ENCODE measurements at places on chromosomes 1 and 21.

DNA sequence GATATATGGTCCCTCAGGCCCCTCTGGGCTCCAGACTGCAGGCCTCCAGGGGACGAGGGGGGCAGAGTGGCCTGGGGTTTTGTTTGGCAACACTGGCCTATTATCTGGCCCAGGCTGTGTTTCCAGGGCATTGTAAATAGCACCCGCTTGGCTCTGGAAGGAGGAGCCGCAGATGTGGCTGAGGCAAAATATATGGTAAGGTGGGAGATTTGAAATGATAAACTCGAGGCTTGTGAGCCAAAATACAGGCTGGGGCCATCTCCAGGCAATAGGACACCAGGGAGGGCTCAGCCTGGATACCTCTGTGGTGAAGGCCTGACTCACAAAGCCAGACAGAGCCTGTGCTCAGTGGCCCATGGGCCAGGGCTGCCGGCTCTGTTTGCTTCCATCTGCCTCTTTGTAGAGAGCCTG lies 14.0 kb downstream of the NAV1 start:
- no peak for DNase-seq

DNA sequence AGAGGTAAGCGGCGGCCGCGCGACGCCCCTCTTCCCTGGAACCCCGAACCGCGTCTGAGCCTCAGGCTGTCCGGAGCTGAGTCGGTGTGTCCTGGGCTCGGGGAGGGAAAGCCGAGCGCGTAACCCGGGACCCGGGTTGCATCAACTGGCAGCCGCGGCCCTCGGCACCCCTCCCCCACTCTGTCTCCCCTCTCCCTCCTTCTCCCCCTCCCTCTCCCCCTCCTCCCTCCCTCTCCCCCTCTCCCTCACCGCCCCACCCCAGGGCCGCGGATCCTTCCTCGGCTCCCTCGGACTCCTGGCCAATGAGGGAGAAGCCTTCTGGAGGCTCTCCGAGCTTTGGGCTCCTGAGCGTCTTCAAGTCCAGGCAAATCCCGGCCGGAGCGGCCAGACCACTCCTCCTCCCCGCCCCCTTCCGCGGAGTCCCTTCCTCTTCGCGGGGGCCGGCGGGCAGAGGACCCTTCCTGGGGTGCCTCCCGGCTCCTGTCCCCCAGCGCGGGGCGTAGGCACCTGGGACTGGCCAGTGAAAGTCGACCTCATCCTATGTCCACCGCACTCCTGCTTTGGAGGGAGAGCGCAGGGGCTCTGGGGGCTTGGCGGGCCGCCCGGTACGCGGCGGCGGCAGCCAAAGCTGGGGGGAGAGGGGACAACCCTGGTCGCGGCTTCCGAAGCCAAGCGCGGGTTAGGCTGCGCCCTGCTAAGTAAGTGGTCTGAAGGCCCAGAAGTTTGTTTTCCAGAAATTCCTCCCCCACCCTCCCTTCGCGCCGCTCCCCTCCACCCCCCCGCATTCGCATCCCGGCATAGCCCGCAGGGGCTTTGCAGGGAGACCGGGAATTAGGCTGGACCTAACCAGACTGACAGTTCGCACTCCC lies 850 bp downstream of the SESN2 start:
- no peak for DNase-seq

GRCh38 chr1:110344152-110344551 lies 5.0 kb downstream of the RBM15 start:
- DNase-seq, result no peak

GRCh38 chr21:34550182-34550799 lies 38.3 kb upstream of the KCNE1 start:
- no peak for DNase-seq

DNA sequence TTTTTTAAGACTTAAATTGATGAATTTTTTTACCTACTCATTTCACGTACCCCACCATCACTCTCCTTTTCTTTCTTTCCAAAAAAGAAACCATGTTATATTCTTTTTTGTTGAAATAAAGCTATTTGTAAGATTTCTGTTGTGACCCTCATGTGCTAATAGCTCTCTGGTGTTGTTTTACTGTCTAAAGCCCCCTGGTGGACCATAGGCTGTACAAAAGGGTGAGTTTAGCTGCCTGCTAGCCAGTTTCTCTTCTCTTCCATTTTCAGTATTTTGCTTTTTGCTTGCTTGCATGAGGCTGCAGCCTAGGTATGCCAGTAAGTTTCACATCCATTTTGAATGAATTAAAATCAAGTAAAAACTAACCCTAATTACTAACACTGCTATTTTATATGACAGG lies 15.6 kb upstream of the VAMP3 start:
- DNase-seq, result no peak

GRCh38 chr1:213119794-213120193 lies 68.8 kb downstream of the RPS6KC1 start:
- DNase-seq, result no peak
